ENCODE measurements at places on chromosomes 7 and 10.

DNA sequence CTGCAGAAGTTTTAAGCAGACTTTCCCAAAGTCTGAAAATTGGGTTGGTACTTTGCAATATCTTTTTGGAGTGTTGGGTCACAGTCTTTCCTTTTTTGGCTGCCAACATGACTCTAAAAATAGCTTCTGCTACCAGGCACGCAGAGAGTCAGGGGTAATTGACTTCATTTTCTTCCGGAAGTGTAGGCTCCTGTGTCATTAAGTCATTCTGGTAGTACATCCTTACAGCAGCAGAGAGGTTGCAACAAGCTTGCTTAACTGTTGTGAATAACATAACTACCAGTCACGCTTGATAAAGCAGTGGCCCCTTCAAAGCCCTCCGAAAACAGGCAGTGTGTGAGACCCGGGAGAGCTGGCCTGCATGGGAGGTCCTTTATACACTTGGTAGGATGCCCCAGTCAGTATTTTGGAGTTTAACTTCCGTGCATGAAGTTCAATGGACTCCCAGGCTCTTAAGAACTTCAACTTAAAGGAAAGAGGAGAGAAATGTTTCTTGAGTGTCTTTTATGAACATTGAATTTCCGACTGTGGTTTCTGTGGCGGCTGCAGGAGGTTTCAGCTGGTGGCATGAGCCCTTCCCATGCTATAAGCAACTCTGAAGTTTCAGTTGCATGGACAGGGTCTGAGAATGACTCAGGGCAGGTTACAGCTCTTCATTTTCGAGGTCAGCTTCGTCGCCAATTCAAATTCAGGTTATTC, 310.7 kb downstream of the GALNT17 start:
- no peak for DNase-seq

DNA sequence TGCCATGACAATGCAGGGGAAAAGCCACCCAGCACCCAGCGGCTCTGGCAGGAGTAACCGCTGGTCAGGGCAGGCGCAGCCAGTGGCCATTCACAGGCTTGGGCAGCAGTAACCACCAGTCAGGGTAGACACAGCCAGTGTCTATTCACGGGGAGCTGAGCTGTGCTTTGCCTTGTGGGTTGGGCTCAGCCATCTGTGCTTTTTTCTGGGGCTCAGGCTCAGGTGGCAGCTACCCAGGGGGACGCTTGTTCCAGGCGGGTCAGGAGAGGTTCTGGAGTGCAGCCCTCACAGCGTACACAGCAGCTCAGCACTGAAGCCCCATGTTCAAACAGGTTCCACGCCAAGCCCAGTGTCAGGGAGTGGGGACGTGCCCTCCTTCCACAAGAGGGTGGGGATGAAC, 28.5 kb downstream of the FOXL3 start:
- DNase-seq = no peak

DNA sequence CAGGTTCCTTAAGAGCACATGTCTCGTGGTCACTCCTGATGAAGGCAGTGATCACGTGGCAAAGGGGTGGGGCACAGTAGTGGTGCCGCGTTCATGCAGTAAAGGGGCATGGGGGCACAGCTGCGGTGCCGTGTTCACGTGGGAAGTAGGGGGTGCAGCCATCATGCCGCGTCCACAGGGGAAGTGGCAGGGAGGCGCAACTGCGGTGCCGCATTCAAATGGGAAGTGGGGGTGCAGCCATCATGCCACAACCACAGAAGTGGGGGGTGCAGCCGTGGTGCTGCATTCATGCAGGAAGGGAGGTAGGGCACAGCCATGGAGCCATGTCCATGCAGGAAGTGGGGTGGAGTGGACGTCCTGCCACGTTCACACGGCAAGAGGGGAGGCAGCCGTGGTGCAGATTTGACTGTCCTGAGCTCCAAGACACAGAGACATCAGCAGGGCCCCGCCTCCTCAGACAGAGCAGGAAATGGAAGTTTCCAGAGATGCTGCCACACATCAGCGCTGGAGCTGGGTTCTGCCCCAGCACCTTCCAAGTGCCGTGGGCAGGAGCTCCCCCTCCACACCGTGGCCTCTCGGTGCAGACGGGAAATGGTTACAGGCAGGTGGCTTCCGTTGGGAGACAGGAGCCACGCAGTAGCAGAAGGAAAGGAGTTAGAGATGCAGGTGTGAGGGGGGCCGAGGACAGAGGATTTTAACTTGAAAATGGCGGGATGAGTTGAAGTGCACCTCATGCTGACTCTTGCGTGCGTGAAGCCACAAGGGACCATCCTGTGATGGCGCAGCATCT, 95.0 kb upstream of the DDC start:
- DNase-seq = no peak

DNA sequence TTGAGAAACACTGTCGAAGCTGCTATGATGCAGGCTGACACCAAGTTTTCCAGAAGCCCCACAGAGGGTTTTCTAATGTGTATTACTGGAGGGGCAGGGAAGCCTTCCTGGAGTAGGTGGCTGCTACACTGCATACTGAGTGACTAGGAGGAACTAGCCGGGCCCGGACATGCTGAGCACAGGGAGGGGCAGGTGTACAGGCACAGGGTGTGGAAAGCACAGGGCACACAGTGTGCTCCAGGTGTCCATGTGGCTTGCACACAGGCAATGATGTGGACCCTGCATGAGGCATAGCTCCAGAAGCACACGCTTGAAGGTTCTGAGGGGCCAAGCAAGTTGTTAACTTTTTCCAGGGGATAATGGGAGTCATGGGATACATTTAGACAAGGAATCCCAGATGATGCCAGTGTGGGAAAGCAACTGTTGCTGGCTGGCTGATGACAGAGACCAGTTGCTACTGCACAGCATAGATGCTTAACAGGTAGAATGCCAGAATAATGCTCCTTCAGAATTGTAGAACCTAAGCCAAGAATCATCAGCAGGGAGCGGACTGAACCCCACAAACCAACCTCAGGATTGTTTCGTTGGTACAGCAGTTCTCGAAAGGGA, 14.6 kb downstream of the DHX32 start:
- no peak for DNase-seq

DNA sequence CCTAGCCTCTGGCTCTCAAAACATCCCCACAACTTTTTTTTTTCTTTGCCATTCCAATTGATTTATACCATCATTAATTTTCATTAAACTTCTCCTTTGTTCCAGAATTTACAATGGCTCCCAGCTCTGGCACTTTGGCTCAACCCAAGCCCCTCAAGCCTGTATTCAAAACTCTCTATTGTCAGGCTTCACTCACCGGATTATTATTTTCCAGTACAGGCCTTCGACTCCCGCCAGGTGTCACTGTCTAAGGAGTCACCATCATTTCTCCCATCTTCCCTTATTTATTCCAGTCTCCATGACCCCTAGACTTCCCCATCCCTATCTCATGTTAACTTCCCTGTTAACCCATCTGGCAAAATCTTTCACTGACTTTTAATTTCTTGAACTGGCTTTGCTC, 67.8 kb downstream of the HIPK2 start:
- DNase-seq = no peak

DNA sequence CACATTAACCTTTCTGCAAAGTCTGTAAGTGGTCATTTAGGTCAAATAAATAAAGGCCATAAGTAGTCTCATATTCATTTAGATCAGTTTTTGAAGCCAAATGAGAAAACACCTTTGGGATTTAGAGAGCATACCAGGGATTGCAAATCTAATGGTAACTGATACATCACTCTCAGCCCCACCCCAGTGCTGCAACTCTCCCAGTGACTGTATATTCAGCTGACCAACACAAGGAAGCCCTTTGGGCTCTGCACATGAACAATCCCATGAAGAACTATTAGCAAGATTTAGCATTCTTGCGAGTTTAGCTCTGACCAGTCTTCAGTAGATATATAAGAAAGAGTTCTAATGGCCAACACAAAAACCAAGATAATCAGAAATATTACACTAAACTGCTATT, 252.3 kb downstream of the CSTF2T start:
- no peak for DNase-seq

DNA sequence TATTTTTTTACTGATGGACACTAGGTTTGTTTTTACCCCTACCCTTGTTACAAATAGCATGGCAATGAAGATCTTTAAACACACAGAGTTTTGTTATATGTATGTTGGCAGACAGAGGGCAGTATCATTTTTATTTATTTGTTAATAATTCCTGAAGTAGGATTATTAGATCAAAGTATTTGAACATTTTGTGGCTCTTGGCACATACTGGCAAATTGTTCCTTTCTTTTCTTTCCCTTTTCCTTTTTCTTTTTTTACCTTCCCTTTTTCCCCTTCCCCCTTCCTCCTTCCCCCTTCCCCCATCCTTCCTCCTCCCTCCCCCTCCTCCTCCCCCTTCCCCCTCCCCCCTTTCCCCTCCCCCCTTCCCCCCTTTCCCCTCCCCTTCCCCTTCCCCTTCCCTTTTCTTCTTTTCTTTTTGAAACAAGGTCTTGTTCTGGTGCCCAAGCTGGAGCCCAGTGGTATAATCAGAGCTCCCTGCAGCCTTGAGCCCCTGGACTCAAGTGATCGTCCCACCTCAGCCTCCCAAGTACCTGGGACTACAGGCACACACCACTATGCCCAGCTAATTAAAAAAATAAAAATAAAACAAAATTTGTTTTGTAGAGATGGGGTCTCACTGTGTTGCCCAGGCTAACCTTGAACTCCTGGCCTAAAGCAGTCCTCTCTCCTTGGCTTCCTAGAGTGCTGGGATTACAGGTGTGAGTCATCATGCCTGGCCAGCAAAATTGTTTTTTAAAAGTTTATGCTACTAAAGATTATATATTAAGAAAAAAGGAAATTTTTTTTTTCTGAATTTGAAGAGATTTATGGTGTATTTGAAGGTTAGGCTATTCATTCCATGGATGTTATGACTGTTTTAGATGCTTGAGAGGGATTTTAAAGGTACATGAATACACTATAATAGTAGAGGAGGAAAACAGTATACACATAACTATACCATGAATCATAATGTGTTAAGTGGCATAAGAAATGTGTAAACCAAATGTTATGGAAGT, 39.3 kb downstream of the SEPTIN7 start:
- no peak for DNase-seq

DNA sequence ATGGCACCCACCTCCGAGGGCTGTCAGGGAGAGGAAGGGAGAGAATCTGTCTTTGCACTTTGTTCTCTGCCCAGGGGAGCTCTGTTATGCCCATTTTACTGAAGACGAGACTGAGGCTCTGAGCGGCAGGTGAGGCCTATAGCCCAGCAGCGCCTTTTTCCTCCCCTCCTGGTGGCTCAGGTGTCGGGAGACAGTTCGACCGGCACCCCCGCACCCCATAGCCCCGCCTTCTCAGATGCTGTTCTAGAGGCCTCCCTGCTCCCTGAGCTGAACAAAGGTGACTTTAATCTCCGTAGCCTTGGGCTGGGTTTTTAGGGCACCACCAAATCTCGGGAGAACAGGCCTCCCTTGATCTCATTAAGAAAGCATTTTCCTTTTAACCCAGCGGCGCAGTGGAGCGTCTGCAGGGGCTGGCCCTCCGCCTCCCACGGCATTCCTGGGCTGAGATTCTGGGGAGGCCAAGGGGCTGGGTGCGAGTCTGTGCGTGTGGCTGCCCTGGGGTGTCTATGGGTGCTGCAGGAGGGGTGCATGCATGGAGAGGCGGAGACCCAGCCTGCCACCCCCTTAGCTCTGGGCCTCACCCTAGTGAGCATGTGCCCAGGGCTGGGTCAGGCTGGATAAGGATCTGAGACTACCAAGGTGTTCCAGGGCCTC, 3.3 kb downstream of the LFNG start:
- no peak for DNase-seq

- no peak for DNase-seq
Measured at GRCh38 chr7:150313870-150314269, 9.3 kb upstream of the LRRC61 start.

GRCh38 chr7:45390731-45391130, 183.4 kb upstream of the ADCY1 start:
- DNase-seq = no peak

DNA sequence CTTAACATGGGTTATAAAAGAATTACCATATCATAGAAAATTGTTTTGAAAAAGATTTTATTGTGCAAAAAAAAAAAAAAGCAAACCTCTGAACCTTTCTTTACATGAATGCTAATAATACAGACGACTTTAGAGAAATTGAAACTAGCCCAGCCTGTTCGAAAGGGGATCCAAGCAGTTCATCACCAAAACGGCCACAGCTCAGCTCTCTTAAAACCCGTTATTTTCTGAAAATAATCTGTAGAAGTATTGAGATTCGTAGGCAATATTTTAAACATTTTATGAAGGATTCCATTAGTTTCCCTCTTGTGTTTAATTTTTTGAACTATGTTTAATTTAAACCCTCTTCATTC, 9.9 kb upstream of the GSAP start:
- no peak for DNase-seq

- no peak for DNase-seq
Measured at GRCh38 chr10:27908231-27908630, 90.6 kb downstream of the ODAD2 start.

- no peak for DNase-seq
Measured at GRCh38 chr7:11297126-11297625, 323.5 kb downstream of the PHF14 start.

GRCh38 chr7:95804052-95804451, 31.7 kb downstream of the DYNC1I1 start:
- DNase-seq = no peak

GRCh38 chr10:71766717-71767419, 6.5 kb downstream of the VSIR start:
- DNase-seq = no peak

- no peak for DNase-seq
Measured at GRCh38 chr10:36556468-36556867, 568.9 kb upstream of the ANKRD30A start.

- DNase-seq = no peak
Measured at GRCh38 chr10:82068501-82068900, 193.5 kb downstream of the NRG3 start.

DNA sequence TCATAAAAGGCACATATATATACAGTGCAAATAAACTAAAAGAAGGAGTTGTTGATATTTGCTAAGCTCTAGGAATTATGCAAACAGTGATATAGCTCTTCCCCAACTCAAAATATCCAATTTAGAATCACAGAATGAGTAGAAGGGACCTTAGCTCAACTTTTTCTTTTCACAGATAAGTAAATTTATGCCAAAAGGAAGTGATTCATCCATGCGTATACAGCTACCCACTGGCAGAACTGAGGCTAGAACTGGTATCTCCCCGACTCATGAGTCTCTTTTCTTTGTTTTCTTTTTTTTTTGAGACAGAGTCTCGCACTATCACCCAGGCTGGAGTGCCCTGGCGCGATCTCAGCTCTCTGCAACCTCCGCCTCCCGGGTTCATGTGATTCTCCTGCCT, 54.2 kb upstream of the SVIL start:
- no peak for DNase-seq

DNA sequence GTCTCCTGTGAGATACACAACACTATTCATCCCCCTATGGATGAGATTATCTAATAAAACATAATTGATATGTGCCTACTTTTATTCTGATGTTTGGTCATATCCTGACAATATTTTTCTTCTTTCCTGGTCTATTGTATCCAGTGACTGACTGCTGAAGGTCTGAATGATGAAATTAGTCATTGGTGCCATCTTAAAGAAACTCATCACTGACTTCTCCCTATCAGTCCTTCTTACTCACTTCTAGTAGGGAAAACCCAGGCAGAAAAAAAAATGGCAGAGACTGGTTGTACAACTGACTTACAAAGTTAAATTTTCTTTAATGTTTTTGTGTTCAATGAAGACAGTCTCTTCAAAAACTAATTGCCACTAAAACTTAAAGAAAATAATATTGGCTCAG, 377.4 kb downstream of the HTR7 start:
- no peak for DNase-seq

GRCh38 chr10:89042562-89042961, 52.0 kb downstream of the FAS start:
- no peak for DNase-seq

GRCh38 chr10:50798297-50798696, 58.6 kb downstream of the ASAH2B start:
- DNase-seq = no peak

- no peak for DNase-seq
Measured at GRCh38 chr10:97940534-97940933, 89.9 kb downstream of the CRTAC1 start.

- no peak for DNase-seq
Measured at GRCh38 chr10:108112218-108112617, 947.7 kb upstream of the SORCS1 start.

Data from activated CD4-positive, CD25-positive, alpha-beta regulatory T cell (primary cell).